LHCN-M2 (cell line): ENCODE measurements at places on chromosomes 4 and X. TPM values are rescaled to one million over a fixed set of nuclear protein-coding genes. Genes with fewer than 3 reads are reported as not detected.

- no peak for DNase-seq
Observed at GRCh38 chrX:22057667-22058066, 25.5 kb downstream of the PHEX start.

DNA sequence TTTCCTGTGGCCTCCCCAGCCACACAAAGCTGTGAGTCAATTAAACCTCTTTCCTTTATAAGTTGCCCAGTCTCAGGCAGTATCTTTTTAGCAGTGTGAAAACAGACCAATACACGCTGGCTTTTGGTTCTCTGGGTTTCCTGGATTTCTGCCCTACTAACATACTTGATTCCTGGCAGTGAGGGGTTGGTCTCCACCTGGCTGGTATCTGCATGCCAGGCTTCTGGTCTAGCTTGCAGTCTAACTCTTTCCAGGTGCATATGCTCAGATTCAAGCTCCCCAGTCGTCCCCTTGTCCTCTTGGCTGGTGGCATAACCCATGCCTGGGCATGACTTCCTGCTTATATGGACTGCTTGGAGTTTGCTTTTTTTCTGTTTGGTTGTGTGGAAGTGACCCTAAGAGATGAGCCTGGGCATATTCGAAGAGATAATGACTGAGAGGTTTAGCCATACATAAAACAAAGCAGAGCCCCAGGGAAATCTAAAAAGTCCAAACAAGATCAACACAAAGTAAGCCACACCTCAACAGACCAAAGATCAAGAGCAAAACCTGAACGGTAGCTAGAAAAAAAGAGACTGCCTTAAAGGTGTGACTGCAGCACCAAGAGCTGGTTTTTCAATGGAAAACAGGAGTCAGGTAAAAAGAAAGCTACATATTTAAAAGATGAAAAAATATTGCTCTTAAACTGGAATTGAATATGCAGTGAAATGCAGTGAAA, 102.1 kb upstream of the STS start:
- no peak for DNase-seq

DNA sequence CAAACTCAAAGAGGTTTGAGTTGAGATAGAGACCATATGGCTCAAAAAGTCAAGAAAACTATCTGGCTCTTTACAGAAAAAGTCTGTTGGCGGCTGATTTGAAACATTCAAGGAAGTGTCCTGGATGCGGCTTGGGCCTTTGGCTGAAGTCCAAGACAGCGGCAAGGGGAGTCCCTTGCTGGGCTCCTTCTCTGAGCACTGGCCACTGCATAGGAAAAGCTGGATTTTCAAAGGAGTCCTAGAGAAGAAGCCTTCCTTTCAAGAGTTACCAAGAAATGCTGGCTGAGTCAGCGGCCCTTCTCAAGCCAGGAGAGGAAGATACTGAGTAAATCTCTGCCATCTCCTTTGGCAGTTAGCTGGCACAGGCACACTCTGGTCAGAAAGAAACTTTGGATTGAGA, 12.1 kb downstream of the APLN start:
- DNase-seq: no peak

DNA sequence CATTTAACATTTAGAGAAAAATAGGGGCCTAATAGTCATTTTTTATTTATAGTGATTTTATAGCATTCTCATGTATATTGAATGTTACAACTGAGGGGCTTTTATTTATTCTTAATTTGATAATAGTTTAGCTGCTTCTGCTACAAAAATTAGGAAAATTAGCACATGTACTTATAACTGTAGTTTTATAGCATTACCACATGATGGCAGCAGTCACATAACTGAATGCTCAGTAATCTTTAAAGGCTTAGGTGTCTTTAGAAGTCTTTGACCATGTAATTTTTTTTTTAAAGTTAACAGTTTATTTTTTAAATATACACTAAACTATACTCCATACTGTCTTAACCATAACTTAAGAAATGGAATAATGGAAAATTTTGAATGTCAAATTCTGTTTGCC, 136.6 kb downstream of the STAG2 start:
- DNase-seq: peak; percentile 15

GRCh38 chr4:905485-906338, 26.4 kb downstream of the GAK start:
- no peak for DNase-seq

DNA sequence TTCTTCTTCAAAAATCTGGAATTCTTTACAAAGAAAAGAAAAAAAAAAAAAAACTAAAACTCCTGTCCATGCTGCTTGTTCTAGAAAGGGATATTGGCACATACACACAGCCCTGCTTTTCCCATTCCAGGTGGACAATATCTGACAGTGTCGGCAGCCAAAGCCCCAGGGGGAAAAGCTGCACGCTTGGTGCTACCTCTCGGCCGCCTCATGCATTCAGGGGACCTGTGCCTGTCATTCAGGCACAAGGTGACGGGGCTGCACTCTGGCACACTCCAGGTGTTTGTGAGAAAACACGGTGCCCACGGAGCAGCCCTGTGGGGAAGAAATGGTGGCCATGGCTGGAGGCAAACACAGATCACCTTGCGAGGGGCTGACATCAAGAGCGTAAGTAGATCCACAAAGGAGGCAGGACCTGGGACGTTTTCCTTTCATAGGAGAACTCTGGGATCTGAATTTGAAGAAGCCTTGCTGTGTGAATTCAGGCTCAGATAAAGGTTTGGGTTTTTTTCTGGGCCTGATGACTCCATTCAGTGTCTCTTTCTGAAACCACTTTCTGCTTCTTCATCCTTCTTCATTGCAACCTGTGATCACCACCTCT, 71.9 kb downstream of the NPNT start:
- no peak for DNase-seq

Gene CYSLTR1
- 0.06 TPM in 2 replicates for total RNA-seq

GRCh38 chr4:79899481-79899880, 173.5 kb downstream of the ANTXR2 start:
- no peak for DNase-seq

DNA sequence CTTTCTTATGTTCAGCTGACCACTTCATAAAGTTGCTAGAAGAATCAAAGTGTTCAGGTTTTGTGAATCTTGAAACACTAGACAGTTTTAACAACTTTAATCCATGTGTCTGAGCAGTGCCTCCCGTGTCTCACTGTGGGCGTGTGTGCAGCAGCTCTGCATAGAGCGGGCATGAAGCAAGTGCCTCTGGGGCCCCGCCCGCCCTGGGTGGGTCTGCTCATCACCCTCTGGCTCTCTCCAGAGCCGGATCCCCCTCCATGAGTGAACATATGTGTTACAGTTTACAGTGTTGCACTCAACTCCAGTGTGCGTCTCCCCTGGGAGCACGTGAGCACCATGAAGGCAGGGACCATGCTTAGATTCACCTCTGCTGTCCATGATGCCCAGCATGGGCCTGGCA, 37.6 kb upstream of the CRMP1 start:
- no peak for DNase-seq

GRCh38 chrX:112819008-112819640, 21.5 kb downstream of the AMOT start:
- peak; percentile 5 for DNase-seq

DNA sequence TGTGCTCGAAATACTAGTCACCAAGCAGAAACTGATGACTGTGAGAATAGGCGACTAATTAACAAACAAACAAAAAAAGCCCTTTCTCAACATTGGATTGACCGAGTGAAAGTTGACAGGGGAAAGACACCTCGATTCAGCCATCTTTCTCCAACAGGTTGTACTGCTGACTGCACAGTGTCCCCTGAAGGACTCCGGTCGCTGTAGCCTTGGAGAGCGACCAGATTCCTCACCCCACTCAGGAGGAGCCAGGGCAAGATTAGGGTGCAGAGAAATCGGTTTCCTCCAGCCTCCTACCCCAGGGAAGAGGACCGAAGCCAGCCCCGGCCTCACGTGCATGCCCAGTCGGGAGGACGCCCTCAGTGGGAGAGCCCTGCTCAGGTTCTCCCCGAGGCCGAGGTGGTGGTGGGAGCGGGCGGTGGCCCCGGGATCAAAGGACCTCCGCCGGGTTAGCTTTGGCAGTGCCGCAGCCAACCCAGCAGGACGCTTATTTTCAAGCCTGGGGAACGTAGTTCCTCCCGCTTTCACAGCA, 1.1 kb upstream of the RAP1GDS1 start:
- peak; percentile 34 for DNase-seq

Gene RTL3
- total RNA-seq: 0.06 and 0.29 TPM in 2 replicates

GRCh38 chrX:70504772-70505450, 60.3 kb downstream of the DLG3 start:
- no peak for DNase-seq
